Effector memory CD4-positive, alpha-beta T cell (primary cell): ENCODE measurements at places on chromosomes 11 and 22.
A peak's percentile ranks its signal among the peaks of the same experiment; 100 is the strongest.

- H3K27me3 ChIP-seq = no peaks in the 10 kb centered on the region
- peaks cover 12% of the 10 kb centered on the region for H3K4me1 ChIP-seq
- DNase-seq = no peak
- H3K4me3 ChIP-seq = peak overlapping the region; percentile 80
Observed at GRCh38 chr11:10295064-10295901, 1.3 kb upstream of the SBF2 start.

DNA sequence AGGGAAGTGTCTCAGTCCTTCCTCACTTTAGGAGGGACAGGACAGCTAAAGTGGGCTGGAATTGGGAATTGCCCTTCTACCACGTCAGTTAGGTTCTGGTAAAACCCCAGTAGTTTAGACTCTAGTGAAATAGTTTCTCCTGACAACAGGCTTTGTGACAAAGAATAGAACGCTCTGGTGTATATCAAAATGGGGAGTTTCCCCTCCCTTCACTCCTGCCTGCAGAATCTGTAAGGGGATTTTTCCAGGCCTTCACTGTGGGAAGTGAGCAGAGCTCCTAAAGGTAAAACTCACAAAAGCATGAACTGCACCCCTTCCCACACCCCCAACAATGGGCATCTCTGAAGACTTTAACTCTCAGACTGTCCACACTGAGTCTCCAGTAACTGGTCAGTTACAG, 460.9 kb upstream of the LRRC4C start:
- H3K4me1 ChIP-seq = no peaks in the 10 kb centered on the region
- no peak overlapping the region for H3K27ac ChIP-seq
- no peak overlapping the region for H3K4me3 ChIP-seq
- no peaks in the 10 kb centered on the region for H3K36me3 ChIP-seq
- DNase-seq = no peak

GRCh38 chr11:9103542-9104276, 12.3 kb upstream of the SCUBE2 start:
- H3K27me3 ChIP-seq = no peaks in the 10 kb centered on the region
- no peak overlapping the region for H3K4me3 ChIP-seq
- no peaks in the 10 kb centered on the region for H3K36me3 ChIP-seq
- DNase-seq = no peak
- H3K4me1 ChIP-seq = no peaks in the 10 kb centered on the region

- H3K4me1 ChIP-seq = no peaks in the 10 kb centered on the region
- no peak for DNase-seq
- no peak overlapping the region for H3K27ac ChIP-seq
- H3K27me3 ChIP-seq = no peaks in the 10 kb centered on the region
- no peaks in the 10 kb centered on the region for H3K36me3 ChIP-seq
- H3K4me3 ChIP-seq = no peak overlapping the region
Observed at GRCh38 chr11:64067230-64067993, 31.7 kb downstream of the FLRT1 start.

GRCh38 chr11:94861306-94861845, 93.2 kb downstream of the AMOTL1 start:
- no peaks in the 10 kb centered on the region for H3K27me3 ChIP-seq
- H3K36me3 ChIP-seq = no peaks in the 10 kb centered on the region
- no peak for DNase-seq
- no peak overlapping the region for H3K27ac ChIP-seq
- no peaks in the 10 kb centered on the region for H3K4me1 ChIP-seq
